ENCODE measurements at places on chromosomes 12 and 14.
A peak's percentile ranks its signal among the peaks of the same experiment; 100 is the strongest.

- DNase-seq, result no peak
Observed at GRCh38 chr14:55773984-55774545, 194.1 kb downstream of the KTN1 start.

DNA sequence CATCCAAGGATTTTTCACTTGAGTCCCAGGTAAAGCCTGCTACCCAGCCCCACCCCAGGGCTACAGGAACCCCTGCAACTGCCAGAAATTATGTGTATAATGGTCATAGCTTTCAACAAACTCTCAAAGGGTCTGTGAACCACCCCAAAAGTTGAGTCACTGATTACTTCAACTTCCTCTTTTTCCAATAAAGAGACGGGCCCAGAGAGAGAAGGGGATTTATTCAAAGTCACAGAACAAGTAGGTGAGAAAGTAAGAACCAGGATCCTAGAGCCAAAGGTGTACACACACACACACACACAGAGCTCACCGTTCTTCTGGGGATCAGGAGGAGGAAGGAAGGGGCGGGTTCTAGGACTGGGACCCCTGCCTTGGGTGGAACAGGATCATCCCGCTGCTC lies 4.8 kb upstream of the ITPK1 start:
- no peak for DNase-seq

DNA sequence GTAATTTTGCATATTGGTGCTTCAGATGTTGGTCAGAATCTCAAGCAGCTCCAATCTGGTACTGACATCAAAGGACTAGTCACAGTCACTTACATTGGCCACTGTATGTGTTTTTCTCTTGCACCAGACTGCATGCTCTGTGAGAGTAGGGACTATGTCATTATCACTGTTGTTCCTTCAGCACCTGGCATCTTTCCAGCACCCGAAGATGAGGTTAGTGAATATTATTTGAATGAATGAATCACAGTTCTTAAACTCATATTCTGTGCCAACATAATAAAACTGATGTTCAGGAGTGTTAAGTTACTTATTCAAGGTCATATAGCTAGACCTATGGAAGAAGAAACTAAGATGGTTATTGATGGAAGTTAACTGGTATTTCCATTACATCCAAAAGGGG lies 204.5 kb upstream of the TBX3 start:
- no peak for DNase-seq

DNA sequence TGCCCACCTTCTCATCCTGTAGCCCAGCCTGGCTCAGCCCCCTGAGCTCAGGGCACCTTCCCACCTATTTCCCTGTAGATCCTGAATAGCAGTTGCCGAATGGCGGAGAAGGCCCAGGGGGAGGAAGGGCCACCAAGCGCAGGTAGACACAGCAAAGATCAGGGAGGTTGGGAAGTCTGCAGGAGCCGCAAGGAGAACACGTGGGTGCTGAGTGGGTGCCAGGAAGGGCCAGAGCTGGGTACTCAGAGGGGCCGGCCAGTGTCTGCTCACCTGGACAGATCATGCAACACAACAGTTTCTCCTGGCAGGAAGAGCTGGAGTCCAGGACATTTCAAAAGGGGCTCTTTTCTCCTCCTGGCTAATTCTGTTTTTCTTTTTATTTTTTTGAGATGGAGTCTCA lies 30.6 kb downstream of the CHGA start:
- DNase-seq, result no peak

GRCh38 chr14:35365130-35366055 lies 39.2 kb downstream of the NFKBIA start:
- DNase-seq, result peak; percentile 97

- no peak for DNase-seq
Observed at GRCh38 chr14:25765909-25766308, 716.0 kb upstream of the STXBP6 start.

DNA sequence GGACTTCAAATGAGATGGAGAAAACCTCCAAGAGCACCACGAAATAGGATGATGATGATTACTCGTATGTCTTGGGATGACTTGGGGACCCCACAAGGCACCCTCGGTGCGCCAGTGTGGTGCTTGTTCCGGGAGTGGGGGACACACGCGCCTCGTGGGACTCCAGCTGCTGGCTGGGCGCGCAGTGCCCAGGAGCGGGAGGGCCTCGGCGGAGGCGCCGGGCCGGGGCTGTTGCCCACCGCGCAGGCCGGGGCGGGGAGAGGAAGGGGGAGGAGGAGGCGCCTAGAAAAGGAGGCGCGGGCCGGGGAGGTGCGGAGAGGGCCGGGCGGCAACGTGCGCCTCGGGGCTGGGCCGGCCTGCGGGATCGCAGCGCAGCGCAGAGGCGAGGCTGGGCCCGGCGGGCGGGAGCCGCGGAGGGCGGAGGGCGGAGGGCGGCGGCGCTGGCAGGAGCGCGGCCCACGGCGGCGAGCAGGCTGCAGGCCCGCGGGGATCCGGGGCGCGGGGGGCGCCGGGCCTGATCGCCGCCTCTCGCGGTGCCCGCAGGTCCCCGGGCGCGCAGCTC lies at the start of gene RFLNA:
Gene RFLNA (plus strand): TSS at position 314 of the 562 bp plus-strand sequence. CDS start 337 bp downstream, outside the sequence.
- DNase-seq, result no peak

DNA sequence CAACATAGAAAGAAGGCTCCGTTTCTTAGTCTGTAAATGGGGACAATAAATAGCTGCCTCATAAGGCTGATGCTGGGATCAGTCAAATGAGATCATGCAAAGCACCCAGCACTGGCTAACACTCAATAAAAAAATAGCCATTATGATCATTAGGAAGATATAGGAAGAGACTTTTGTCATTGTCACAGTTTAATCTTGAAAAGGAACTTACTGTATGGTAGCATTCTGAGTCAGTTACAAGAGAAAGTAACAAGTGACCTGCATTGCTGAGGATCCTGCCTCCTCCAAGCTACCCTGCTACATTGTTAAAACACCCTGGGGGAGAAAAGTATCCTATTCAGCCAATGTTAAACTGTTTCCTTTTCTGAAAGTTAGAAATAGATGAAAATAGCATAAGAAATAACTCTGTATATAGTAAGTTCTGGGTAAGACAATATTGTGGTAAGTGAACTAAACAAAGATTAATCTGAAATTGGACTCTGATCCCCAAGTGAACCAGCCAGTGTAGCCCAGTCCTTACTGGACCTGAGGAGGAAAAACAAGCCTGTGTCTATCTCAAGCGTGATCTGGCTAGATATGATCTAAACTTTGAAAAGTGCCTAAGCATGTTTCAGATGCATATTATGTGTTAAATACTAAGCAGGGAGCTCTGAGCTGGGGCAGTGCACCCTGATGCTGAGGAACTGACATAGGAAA lies 3.6 kb upstream of the NUDT4 start:
- DNase-seq, result peak; percentile 33

DNA sequence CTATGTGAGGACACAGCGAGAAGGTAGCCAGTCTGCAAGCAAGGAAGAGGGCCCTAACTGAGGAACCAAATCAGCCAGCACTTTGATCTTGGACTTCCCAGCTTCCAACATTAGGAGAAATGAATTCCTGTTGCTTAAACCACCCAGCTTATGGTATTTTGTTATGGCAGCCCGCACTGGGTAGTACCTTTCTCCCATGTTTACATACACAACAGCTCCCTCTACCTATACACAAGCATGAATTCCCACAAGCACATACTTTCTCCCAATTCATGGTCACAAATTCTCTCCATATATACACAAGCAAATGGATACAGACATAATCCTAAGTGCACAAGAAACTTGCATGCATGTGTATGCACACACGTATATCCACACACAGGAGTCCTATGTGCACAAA lies 7.4 kb downstream of the ITGB7 start:
- DNase-seq, result no peak

DNA sequence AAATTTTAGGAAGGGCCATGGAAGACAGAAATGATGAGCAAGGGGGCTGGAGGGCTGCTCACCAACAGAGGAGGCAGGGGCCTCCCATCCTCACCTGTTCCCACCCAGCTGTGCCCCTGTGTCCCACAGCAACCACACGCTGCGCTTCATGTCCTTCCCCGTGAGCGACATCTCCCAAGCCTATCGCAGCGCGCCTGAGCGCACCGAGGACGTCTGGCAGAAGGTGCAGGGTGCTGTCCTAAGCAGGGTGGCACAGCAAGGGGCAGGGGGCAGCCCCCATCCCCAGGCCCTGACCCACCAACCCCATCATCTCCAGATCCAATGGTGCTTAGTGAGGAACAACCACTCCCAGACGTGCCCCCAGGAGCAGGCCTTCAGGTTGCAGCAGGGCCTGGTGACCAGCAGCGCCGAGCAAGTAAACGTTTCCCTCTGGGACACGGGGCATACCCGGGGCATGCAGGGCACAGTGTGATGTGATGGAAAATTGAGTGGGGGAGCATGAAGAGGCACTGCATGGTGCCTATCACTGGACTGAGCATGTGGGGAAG lies 8.1 kb downstream of the CARMIL3 start:
- no peak for DNase-seq

DNA sequence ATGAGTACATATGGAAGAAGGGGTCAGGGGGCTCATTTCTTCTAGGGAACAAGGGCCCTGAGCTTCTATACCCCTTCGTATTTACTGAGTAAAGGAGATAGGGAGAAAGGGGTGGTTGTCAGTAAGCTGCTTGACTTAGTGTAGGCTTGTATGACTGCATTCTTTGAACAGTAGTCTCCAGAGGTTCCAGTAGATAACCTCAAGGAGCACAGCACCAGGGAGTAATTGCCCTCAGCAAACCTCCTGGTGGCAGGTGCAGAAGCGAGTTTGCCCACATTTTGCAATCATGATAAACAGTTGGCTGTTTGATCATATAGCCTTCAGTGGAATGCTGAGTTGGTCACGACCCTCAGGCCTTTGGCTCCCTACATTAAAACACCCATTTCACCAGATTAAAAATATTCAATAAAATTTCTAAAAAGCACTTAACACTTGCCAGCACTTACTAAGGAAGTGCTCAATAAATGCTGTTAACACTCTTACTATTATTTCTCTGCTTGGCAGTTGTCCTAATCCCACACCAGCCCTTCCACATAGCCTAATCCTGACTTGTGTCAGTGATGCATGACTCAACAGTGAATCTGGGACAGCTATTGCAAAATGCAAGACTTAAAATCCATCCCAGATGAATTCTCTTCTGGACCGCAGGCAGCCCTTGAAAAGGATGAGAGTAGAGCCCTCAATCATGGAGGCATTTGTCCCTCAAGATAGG lies 3.7 kb upstream of the DHRS4L2 start:
- peak; percentile 54 for DNase-seq

GRCh38 chr12:110906985-110907384 lies 13.4 kb downstream of the MYL2 start:
- DNase-seq, result no peak

DNA sequence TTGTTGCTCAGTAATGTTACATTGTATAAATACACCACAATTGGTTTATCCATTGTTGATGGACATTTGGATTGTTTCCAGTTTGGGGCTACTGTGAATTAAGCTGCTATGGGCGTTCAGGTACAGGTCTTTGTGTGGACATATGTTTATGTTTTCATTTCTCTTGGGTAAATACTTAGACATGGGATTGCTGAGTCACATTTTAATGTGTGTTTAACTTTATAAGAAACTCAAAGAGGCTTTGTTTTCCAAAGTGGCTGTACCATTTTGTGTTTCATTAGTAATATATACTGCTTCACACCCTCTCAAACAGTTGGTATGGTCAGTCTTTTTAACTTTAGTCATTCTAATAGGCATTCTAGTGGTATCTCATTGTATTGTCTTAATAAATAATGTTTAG lies 225.0 kb downstream of the SPTSSA start:
- DNase-seq, result peak; percentile 85

DNA sequence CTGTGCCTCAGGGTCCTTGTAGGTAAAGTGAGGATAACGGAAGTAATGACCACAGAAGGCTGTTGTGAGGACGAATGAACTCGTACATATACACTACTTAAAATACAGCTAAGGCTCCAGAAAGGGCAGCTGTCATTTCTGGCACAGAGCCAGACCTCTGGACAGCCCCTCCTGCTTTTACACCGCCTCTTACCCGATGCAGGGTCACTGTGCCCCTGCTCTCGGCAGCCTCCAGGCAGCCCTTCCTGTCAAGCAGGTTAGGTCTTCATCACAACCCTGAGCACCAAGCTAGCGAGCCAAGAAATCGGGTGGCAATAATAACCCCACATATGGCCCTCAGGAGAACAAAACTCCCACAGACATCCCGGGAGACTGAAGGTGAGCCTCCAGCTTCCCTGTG lies 8.5 kb downstream of the TMEM229B start:
- no peak for DNase-seq

DNA sequence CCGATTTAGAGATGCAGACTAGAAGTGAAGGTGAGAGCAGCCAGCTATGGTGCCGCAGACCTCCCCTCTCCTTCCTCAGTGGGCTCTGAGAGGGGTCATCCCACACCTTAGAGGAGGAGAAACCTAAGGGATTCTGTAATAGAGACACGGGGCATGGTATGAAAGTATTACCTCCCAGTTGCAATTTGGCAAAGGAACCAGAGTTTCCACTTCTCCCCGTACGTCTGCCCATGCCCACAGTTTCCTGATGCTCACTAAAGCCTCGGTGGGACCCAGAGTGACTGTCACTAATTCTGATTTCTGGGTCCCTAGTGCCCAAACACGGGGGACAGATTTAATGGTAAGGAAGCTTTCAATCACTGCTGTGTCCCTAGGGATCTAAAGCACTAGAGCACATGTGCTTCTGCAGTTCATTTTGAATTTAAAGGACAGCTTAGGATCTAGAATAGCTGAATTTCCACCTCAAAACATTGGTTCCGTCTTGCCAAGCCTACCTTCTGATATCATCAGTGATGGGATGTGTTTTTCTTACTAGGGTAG lies 44.1 kb downstream of the DAD1 start:
- no peak for DNase-seq

GRCh38 chr14:26170885-26171284 lies 426.9 kb downstream of the NOVA1 start:
- DNase-seq, result no peak

DNA sequence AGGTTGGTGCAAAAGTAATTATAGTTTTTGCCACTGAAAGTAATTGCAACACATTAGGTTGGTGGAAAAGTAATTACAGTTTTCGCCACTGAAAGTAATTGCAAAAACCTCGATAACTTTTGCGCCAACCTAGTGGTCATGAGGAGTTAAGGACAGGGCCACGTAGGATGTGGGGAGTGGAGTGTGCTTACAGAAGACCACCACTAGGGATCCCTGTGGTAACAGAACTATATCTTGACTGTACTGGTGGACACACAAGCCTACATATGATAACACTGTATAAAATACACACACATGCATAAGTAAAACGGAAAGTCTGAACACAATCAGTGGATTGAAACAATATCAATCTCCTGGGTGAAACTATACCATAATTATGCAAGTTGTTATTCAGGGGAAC lies 187.4 kb upstream of the ABCD2 start:
- DNase-seq, result no peak

Data from renal cortical epithelial cell (primary cell).